ENCODE measurements at places on chromosomes 5 and 9. TPM values are rescaled to one million over a fixed set of nuclear protein-coding genes. Genes with fewer than 3 reads are reported as not detected.

RGS14 gene
- 4.0 TPM for total RNA-seq

PHF24 gene
- total RNA-seq, result 0.71 TPM

KCNV2 gene
- not detected for total RNA-seq

PTGDS gene
- 105 TPM for total RNA-seq

RNF180 gene
- 21.7 TPM for total RNA-seq

GRCh38 chr9:108133101-108133500 lies 643.5 kb upstream of the KLF4 start:
- no peaks in the 10 kb centered on the region for H3K36me3 ChIP-seq
- no peak for DNase-seq
- H3K4me1 ChIP-seq, result no peaks in the 10 kb centered on the region
- no peaks in the 10 kb centered on the region for H3K27me3 ChIP-seq

DNA sequence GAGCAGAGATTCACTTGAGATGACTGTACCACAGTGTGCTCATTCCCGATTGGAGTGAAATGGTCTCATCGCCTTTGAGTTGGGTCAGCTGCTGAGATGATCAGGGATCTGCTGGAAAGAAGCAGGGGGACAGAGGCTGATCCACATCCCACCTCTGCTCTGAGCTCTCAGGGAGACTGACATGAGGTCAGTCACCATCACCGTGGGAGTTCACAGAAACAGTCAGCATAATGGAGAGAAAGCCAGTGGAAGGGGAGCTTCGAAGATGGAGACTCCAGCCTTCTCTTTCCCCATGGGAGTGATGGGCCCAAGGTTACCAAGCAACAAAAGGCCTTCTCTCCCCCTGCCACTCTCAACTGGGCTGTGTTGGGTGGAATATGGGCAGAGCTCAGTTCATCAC lies 276.4 kb downstream of the CDK5RAP2 start:
- no peaks in the 10 kb centered on the region for H3K4me1 ChIP-seq
- DNase-seq, result no peak
- no peaks in the 10 kb centered on the region for H3K36me3 ChIP-seq
- H3K27ac ChIP-seq, result no peak overlapping the region

GRCh38 chr9:135442075-135442474 lies 37.5 kb upstream of the PPP1R26 start:
- H3K4me3 ChIP-seq, result no peak overlapping the region
- H3K36me3 ChIP-seq, result no peaks in the 10 kb centered on the region
- H3K27ac ChIP-seq, result peak overlapping the region; percentile 64
- DNase-seq, result peak; percentile 58

DNA sequence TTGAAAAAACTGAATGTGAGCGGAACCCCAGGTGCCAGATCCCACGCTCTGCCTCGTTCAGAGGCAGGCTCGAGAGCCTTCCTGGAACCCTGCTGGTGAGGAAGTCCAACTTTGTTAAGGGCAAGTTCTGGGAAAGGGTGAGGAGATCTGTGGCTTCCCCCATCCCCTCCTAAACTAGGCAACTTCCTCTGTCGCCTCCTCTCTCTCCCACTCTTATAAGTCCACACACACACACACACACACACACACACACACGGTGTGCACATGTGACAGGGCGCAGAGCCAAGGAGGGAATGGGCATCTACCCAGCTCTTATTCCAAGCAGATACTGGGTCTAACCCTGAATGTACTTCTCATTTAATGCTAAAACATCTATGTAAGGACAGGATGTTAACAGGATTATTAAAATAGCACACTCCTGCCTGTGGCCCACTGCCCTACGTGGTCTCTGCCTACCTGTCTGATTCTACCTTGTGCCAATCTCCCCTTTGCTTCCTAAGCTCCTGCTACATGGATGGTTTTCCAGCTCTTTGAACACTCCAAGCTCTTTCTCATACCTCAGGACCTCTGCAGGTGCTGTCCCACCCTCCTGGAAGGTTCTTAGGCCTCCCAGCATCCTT lies 72.4 kb upstream of the FBXW11 start:
- H3K27ac ChIP-seq, result no peak overlapping the region
- no peaks in the 10 kb centered on the region for H3K4me1 ChIP-seq
- DNase-seq, result no peak
- no peaks in the 10 kb centered on the region for H3K36me3 ChIP-seq

DNA sequence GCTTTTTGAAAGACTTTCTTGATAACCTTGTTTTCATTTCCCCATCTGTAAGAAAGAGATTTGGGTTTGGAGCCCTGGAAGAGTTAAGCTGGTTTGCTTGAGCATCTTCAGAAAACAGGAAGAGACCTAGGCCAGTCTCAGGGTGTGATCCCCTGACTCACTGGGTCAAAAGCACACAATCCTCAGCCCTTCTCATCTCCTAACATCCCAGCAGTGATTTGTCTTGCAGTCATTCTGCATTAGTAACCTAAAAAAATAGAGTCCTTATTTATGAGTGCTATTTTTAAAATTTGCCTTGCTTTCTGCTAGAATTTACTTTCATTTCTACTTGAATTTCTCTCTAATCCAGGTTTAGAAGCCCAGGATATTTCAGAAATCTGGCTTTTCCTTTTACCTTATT lies 16.4 kb upstream of the ARSB start:
- no peaks in the 10 kb centered on the region for H3K27me3 ChIP-seq
- no peak overlapping the region for H3K27ac ChIP-seq
- no peak for DNase-seq

DNA sequence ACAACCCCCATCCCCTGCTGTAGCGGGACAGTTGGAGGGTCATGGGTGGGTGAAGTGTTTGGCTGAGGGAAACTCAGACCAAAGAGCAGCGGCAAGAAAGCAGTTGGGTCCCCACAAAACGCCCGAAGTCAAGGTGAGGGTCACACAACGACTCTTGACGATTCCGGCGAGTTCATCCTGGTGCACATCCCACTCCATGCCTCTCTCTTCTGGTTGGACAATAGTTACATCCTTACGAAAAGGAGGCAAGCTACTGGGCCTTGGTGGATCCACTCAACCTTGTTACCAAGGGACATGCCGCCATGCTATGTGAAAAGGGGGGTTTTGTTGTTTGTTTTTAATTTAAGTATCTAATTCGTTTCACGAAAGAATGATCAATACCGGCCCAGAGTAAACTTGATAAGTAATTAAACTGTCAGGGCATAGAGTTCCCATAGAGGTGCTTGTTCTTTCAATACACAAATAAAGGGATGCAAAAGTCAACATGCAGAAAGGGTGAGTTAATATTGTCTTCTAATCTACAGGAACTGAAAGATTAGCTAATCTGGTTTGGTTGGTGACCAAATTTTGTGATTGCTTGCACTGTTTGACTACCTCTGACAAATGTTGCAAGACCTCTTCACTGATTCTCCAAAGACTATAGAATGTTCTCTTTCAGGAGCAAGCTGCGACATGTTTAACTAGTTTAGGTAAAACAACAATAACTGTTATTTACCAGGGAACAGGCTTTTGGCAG lies 732 bp upstream of the SMIM15 start:
- DNase-seq, result no peak
- H3K36me3 ChIP-seq, result no peaks in the 10 kb centered on the region
- H3K4me3 ChIP-seq, result peak overlapping the region; percentile 83
- no peaks in the 10 kb centered on the region for H3K27me3 ChIP-seq
- H3K4me1 ChIP-seq, result peaks cover 3% of the 10 kb centered on the region

DNA sequence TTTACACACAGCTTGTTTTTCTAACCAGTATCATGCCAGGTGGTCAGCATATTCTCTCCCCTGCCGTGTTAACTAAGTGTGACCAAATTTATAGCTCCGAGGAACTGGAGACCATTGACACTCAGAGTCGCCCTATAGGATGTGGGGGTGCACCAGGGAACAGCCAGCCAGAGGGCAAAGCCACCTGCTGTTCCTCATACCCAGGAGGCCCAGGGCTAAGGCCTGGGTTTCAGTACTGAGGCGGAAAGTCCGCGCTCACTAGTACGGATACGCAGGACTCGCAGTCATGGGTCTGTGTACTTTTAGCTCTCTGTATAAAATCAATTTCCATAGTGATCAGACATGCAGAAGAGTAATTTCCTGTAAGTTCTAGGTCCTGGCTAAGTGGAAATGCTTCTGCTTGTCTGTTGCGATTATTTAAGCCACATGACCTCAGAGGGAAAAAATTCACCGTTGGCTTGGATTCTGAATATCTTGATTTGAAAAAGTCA lies 247.0 kb downstream of the AOPEP start:
- peaks cover 11% of the 10 kb centered on the region for H3K4me1 ChIP-seq
- no peaks in the 10 kb centered on the region for H3K27me3 ChIP-seq

DNA sequence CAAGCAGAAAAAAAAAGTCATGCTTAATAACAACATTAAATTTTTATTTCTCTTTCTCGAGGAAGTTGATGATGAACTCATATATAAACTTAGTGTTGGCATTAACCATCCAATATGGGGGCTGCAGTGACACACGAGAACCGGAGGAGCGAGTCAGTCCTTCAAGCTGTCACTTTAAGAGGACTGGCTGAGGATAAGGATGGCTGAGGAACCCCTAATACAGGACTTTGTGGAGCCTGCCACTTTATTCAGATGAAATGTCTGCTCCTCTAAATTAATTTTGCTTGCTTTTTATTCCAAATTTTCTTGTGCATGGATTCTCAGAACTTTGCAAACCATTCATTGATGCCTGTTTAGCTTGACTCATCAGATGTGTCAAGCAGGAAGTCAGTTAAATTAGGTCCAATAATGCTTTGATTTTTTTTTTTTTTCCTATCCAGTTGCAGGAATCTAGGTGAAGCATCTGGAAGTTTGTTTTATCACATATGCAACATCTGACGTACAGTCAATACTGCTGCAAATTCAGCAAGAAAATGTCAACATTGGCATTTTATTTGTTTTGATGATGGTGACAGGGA lies 144.2 kb upstream of the COL5A1 start:
- no peaks in the 10 kb centered on the region for H3K4me1 ChIP-seq
- H3K27me3 ChIP-seq, result no peaks in the 10 kb centered on the region
- no peak overlapping the region for H3K27ac ChIP-seq

DNA sequence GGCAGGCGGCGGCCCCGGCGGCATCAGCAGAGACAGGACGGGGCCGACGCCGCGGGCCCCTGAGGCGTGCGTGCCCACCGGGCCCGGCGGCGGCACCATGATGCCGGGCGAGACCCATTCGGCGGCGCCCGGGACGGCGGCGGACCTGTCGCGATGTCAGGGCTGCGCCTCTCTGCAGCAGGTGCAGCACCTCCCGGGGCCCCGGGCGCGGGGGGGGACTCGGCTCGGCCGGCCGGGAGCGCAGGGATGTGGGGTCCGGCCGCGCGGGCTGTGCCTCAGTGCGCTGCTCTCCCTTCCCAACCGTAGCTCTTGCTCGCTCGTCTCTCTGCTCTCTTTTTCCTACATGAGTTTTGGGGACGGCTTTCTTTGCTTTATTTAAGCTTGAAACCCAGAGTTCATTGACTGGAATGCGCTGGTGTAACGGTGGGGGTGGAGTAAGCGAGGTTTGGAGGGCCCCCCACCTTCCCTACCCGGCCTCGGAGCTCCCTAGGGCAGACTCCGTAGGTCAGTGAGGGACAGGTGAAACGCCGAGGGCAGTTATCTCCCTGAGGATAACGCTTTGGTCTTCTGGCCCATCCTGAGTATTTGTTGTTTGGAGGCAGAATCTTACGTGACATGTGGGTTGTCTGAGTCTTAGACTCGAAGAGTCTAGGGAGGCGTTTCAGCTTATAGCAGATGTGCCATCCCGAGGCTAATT lies 490 bp downstream of the ICE1 start:
- no peaks in the 10 kb centered on the region for H3K27me3 ChIP-seq
- peak; percentile 21 for DNase-seq
- H3K4me1 ChIP-seq, result peaks cover 17% of the 10 kb centered on the region

GRCh38 chr9:137315581-137316011 lies 13.5 kb upstream of the NRARP start:
- peaks cover 5% of the 10 kb centered on the region for H3K4me1 ChIP-seq
- no peaks in the 10 kb centered on the region for H3K36me3 ChIP-seq
- peak; percentile 7 for DNase-seq

GRCh38 chr9:124330011-124330697 lies 72.4 kb downstream of the NEK6 start:
- DNase-seq, result no peak
- no peak overlapping the region for H3K27ac ChIP-seq
- H3K4me3 ChIP-seq, result no peak overlapping the region
- no peaks in the 10 kb centered on the region for H3K4me1 ChIP-seq
- no peaks in the 10 kb centered on the region for H3K27me3 ChIP-seq

GRCh38 chr9:114861922-114862605 lies 56.2 kb upstream of the TNFSF15 start:
- no peaks in the 10 kb centered on the region for H3K36me3 ChIP-seq
- no peak overlapping the region for H3K27ac ChIP-seq
- no peaks in the 10 kb centered on the region for H3K4me1 ChIP-seq
- DNase-seq, result no peak
- H3K27me3 ChIP-seq, result no peaks in the 10 kb centered on the region

GRCh38 chr9:137321726-137322361 lies 19.8 kb upstream of the NRARP start:
- H3K4me1 ChIP-seq, result no peaks in the 10 kb centered on the region
- no peak for DNase-seq
- H3K27ac ChIP-seq, result no peak overlapping the region
- no peaks in the 10 kb centered on the region for H3K36me3 ChIP-seq

GRCh38 chr9:90722071-90722470 lies 79.4 kb upstream of the DIRAS2 start:
- no peak overlapping the region for H3K27ac ChIP-seq
- no peak for DNase-seq
- H3K4me3 ChIP-seq, result no peak overlapping the region
- H3K27me3 ChIP-seq, result no peaks in the 10 kb centered on the region
- H3K4me1 ChIP-seq, result no peaks in the 10 kb centered on the region

DNA sequence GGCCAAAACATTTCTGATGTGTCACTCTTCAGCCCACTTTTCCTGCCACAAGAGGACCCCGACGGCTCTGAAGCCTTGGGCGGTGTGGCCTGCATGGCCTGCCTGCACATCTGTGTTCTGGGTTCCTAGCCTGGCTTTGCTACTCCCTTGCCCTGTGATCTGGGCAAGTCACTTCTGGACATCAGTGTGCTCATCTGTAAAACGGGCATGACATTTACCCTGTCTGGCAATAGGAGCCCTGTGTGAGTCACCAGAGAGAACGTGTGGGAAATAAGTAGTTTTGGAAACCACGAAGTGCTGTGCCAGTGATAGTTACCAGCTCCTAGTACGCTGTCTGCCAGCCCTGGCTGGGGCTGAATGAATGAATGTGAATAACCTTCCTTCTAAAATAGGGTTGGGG lies 90.8 kb downstream of the MACROH2A1 start:
- no peak overlapping the region for H3K4me3 ChIP-seq
- H3K27me3 ChIP-seq, result no peaks in the 10 kb centered on the region
- H3K4me1 ChIP-seq, result peaks cover 5% of the 10 kb centered on the region
- no peak for DNase-seq

DNA sequence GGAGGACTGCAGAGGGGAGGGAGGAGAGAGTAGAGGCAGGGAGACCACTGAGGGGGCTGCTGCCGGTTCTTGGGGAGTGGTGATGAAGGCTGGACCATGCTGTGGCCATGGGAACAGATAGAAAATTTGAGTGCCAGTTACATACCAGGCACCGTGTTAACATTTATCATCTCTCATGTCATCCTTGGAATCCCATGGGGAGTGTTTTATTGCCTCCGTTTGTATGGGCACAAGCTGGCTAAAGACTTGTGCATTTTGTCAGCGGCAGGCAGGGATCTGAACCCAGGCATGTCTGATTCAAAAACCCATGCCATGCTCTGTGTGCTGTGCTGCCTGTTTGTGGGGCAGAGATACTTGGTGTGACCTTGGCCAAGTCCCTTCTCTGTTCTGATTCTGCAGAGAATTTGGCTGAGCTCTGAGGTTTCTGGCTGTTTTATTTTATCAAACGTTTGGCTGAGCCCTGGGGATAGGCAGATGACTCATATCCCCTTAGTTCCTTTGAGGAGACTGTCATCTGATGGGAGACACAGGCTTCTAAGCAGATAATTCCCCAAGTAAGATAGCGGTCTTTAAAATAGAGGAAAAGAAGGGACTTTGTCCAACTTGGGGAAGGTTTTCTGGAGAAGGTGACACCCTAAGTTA lies 22.2 kb downstream of the COL27A1 start:
- H3K4me1 ChIP-seq, result peaks cover 25% of the 10 kb centered on the region
- H3K27ac ChIP-seq, result no peak overlapping the region
- no peaks in the 10 kb centered on the region for H3K27me3 ChIP-seq

Measured in ovary (tissue), 10 donors.